ENCODE measurements at places on chromosomes 1 and 21. TPM values are rescaled to one million over a fixed set of nuclear protein-coding genes. Genes with fewer than 3 reads are reported as not detected.

GRCh38 chr1:211621447-211622198 lies 42.7 kb upstream of the SLC30A1 start:
- H3K4me1 ChIP-seq = peaks cover 11% of the 10 kb centered on the region
- no peak overlapping the region for H3K27ac ChIP-seq
- H3K36me3 ChIP-seq = no peaks in the 10 kb centered on the region
- H3K4me3 ChIP-seq = no peak overlapping the region
- DNase-seq = peak; percentile 33

- peaks cover 29% of the 10 kb centered on the region for H3K4me1 ChIP-seq
- no peaks in the 10 kb centered on the region for H3K36me3 ChIP-seq
- H3K27ac ChIP-seq = peak overlapping the region; percentile 70
- H3K4me3 ChIP-seq = no peak overlapping the region
- DNase-seq = peak; percentile 55
- no peaks in the 10 kb centered on the region for H3K27me3 ChIP-seq
These were observed 51.0 kb upstream of the ERRFI1 start for GRCh38 chr1:8077120-8077573.

DNA sequence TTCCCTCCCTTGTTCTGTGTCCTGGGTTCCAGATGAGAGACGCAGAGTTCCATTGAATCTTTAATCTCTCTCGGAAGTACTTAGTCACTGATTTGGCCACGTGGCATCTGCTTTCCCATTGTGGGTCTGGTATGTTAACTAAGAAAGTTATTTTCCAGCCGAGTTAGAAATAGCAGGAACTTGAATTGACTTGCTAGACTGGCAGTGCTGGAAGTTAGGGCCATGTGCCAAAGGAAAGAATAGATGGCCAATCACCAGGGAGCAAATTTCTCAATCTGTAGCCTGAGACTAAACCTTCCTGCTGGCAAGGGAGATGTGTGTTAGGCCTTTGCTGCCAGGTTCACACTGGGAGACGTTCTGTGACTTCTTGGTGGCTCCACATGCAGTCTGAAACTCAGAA lies 24.2 kb upstream of the SLFNL1 start:
- H3K27ac ChIP-seq = peak overlapping the region; percentile 69
- peaks cover 37% of the 10 kb centered on the region for H3K36me3 ChIP-seq
- peaks cover 34% of the 10 kb centered on the region for H3K4me1 ChIP-seq
- DNase-seq = no peak

- H3K27ac ChIP-seq = no peak overlapping the region
- H3K27me3 ChIP-seq = no peaks in the 10 kb centered on the region
- no peaks in the 10 kb centered on the region for H3K4me1 ChIP-seq
- no peak overlapping the region for H3K4me3 ChIP-seq
These were observed 6.5 kb upstream of the FTCD start for GRCh38 chr21:46161633-46162592.

GRCh38 chr1:31592132-31592531 lies 15.8 kb downstream of the TINAGL1 start:
- no peaks in the 10 kb centered on the region for H3K27me3 ChIP-seq
- no peak for DNase-seq
- no peak overlapping the region for H3K4me3 ChIP-seq
- H3K4me1 ChIP-seq = peaks cover 64% of the 10 kb centered on the region
- H3K36me3 ChIP-seq = peaks cover 6% of the 10 kb centered on the region
- peak overlapping the region; percentile 33 for H3K27ac ChIP-seq

DNA sequence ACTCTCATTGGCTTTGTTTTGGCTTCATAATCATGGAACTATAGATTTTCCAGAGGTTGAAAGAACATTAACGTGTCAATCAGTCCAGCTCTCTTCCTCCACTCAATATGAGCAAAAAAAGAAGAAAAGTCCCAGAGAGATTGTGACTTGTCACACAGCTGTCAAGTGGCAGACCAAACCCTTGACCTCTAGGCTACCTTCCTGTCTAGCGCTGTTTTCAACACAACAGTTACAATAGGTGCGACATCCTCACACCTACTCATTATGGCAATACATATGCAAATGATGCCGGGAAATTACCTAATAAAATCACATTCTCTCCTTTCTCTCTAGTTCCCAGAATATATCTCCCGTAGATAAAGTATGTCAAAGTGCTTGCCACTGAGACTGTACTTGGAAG lies 1.1 kb downstream of the WARS2 start:
- H3K4me1 ChIP-seq = peaks cover 60% of the 10 kb centered on the region
- H3K4me3 ChIP-seq = peak overlapping the region; percentile 78
- peak overlapping the region; percentile 99 for H3K27ac ChIP-seq
- no peaks in the 10 kb centered on the region for H3K27me3 ChIP-seq

GRCh38 chr21:45285266-45285931 lies 2.3 kb downstream of the POFUT2 start:
- DNase-seq = no peak
- H3K4me3 ChIP-seq = no peak overlapping the region
- H3K27ac ChIP-seq = no peak overlapping the region
- peaks cover 54% of the 10 kb centered on the region for H3K36me3 ChIP-seq
- no peaks in the 10 kb centered on the region for H3K27me3 ChIP-seq
- peaks cover 20% of the 10 kb centered on the region for H3K4me1 ChIP-seq

GRCh38 chr1:153404086-153404635 lies 12.2 kb upstream of the S100A7A start:
- H3K4me1 ChIP-seq = no peaks in the 10 kb centered on the region
- H3K27ac ChIP-seq = no peak overlapping the region
- H3K27me3 ChIP-seq = peaks cover 46% of the 10 kb centered on the region
- DNase-seq = no peak

- no peaks in the 10 kb centered on the region for H3K4me1 ChIP-seq
- no peak overlapping the region for H3K27ac ChIP-seq
- no peak for DNase-seq
- H3K27me3 ChIP-seq = peaks cover 9% of the 10 kb centered on the region
- H3K4me3 ChIP-seq = no peak overlapping the region
These were observed 11.8 kb downstream of the LY9 start for GRCh38 chr1:160807738-160808137.

- no peak for DNase-seq
- peaks cover 16% of the 10 kb centered on the region for H3K4me1 ChIP-seq
- no peak overlapping the region for H3K27ac ChIP-seq
- peaks cover 100% of the 10 kb centered on the region for H3K27me3 ChIP-seq
- no peaks in the 10 kb centered on the region for H3K36me3 ChIP-seq
These were observed 9.4 kb downstream of the LHX4 start for GRCh38 chr1:180239145-180240096.

- peak overlapping the region; percentile 89 for H3K27ac ChIP-seq
- no peaks in the 10 kb centered on the region for H3K27me3 ChIP-seq
- H3K4me3 ChIP-seq = no peak overlapping the region
- peaks cover 40% of the 10 kb centered on the region for H3K4me1 ChIP-seq
- peaks cover 41% of the 10 kb centered on the region for H3K36me3 ChIP-seq
- peak; percentile 71 for DNase-seq
These were observed 37.2 kb downstream of the GNPAT start for GRCh38 chr1:231278100-231278790.

GRCh38 chr1:59391212-59392179 lies 94.6 kb downstream of the FGGY start:
- no peaks in the 10 kb centered on the region for H3K36me3 ChIP-seq
- H3K4me3 ChIP-seq = no peak overlapping the region

DNA sequence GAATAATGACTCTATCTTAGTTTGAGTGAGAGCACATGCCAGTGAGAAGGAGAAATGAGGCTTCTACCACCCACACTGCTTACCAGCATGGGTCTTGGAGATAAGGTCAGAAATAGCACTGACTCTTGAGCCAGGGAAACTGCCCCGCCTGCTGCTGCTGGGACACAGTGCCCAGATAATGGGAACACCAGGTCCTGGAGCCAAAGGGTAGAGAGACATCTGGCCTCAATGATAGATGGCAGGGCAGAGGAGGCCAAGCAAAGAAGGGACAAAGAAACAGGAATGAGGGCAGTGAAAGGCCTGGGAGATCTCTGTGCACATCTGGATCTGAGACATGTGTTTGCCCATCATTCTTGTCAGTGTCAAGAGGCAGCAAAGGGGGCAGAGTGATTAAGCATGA lies 97.4 kb downstream of the MIS18A start:
- H3K36me3 ChIP-seq = no peaks in the 10 kb centered on the region
- H3K4me1 ChIP-seq = peaks cover under 1% of the 10 kb centered on the region
- peak; percentile 25 for DNase-seq
- no peak overlapping the region for H3K4me3 ChIP-seq
- peak overlapping the region; percentile 14 for H3K27ac ChIP-seq

The SAMSN1 gene
- 1.0 TPM for total RNA-seq

The S100A14 gene
- total RNA-seq = 6.5 TPM

The IL20 gene
- total RNA-seq = not detected

The WNT3A gene
- total RNA-seq = not detected

The CD53 gene
- 7.5 TPM for total RNA-seq

The AK2 gene
- 121 TPM for total RNA-seq

The IFI44L gene
- total RNA-seq = 5.4 TPM

The HES2 gene
- not detected for total RNA-seq

The DPM3 gene
- 54.5 TPM for total RNA-seq
